ENCODE measurements at places on chromosomes 2 and 18. TPM values are rescaled to one million over a fixed set of nuclear protein-coding genes. Genes with fewer than 3 reads are reported as not detected.

Gene CCDC150
- total RNA-seq, result 2.6 TPM

Gene RAB6C
- total RNA-seq, result not detected

Gene TAF1B
- 28.7 TPM for total RNA-seq

Gene SCG2
- 0.35 TPM for total RNA-seq

Gene FAHD2B
- 13.5 TPM for total RNA-seq

Gene IL37
- not detected for total RNA-seq

Gene PLA2R1
- not detected for total RNA-seq
